Activated CD4-positive, alpha-beta T cell treated with anti-CD3 and anti-CD28 coated beads for 1 hour (primary cell): ENCODE measurements at places on chromosomes 16 and 17.

- DNase-seq = no peak
These were observed 4.8 kb upstream of the PPP1R9B start for GRCh38 chr17:50155115-50155819.

DNA sequence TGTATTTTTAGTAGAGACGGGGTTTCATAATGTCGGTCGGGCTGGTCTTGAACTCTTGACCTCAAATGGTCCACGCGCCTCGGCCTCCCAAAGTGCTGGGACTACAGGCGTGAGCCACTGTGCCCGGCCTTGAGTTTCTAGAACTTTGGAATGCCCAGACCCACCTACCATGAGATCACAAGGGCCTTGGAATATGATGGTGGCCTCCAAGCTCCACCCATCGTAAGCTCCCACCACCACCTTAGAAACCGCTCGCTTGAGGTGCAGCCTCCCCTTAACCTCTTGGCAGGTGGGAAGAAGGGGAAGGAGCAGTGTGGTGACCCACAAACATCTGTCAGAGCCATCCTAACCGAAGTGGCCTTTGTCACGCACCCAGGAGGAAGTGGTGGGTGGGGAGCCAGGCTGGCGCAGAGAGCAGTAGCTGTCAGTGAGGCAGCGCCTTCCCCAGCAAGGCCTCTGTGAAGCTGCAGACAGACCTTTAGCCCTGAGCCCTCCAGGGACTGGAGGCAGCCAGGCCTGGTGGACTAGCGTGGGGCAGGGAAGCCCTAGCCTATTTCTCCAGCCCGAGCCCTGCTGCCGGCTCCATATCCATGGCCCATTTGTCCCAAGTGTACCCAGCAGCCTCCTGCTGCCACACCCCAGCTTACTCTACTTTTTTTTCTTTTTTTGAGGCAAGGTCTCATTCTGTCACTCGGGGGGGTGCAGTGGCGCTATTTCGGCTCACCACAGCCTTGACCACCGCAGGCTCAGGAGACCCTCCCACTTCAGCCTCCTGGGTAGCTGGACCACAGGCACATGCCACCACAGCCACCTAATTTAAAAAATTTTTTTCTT lies 13.1 kb upstream of the SEPHS2 start:
- DNase-seq = peak; percentile 51

GRCh38 chr17:51475730-51476129 lies 215.4 kb downstream of the UTP18 start:
- DNase-seq = no peak

- no peak for DNase-seq
These were observed 261.0 kb downstream of the SOX9 start for GRCh38 chr17:72381597-72382397.

- DNase-seq = no peak
These were observed 8.2 kb downstream of the USP31 start for GRCh38 chr16:23141033-23141432.

DNA sequence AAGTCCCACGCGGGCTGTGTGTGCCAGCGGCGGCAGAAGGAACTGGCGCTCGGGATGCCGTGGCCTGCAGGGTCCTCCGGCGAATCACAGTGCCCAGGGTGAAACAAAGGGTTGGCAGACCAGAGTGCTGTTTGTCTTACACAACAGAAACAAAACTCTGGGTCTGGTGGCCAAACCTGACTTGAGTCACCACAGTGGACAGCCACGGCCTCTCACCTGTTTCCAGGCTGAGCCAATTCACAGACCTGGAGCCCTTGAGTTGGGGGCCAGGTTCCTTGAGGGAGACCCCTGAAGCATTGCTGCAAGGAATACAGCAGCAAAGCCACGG lies 2.1 kb upstream of the CHMP6 start:
- no peak for DNase-seq

GRCh38 chr16:72480911-72481310 lies 309.0 kb upstream of the PMFBP1 start:
- no peak for DNase-seq

DNA sequence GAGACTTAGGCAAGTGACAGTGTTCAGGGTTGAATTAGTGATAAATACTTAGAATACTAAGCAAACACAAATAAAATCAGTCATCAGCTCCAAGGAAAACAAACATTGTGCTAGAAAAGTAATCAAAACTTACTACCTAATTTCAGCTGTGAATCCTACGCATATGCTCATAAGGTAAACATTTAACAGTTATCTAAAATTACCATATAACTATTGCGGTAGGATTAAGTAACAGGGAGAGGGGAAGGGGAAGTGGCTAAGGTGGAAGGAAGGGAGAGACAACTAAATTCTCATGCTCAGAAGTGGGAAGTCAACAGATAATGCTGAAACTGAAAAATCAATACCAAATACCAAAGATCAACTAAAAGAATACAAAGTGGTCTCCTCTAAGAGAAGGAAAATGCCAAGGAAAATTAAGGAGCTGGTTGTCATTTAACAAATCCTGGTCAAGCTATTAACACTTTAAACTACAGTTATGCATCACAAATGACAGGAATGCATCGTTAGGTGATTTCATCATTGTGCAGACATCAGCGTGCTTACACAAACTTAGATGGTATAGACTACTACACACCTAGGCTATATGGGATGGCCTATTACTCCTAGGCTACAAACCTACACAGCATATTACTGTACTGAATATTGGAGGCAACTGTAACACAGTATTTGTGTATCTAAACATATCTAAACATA lies 20.0 kb downstream of the USP32 start:
- no peak for DNase-seq

DNA sequence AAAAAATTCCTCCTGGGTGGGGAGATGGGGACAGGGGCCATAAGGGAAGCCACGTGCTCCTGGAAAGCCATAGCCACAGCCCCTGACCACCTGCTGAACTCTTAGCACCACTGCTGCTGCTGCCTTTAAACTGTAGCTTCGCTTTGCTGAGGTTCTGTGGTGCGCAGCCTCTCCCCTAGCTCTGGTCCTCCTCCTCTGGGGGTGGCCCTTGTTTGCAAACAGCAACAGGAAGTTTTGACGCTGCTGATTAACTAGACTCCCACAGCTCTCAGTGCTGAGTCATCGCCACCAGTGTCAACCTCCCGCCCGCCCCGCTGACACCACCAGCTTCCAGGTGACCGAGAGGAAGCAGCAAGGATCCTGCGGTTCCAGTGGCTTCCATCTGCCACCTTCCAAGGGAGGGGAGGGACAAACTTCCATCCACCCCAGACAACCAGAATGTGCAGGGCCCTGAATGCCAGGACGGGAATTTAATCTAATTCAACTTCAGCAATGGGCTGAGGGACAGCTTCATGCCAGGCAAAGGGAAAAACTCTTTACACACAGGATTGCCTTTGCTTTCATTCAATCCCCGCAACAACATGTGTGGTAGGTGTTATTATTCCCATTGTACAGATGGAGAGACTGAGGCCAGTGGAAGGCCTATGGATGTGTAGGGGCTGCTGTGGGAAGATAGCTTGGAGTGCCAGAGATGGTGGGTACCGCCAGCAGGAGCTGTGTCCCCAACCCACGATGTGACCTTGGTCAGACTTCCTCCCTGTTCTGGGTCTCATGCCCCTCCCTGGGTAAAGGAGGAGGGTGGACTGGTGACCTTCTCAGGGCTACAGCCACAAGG lies 8.1 kb upstream of the KIFC3 start:
- peak; percentile 57 for DNase-seq

- DNase-seq = no peak
These were observed 2.6 kb upstream of the HOXB8 start for GRCh38 chr17:48617471-48618255.

- DNase-seq = no peak
These were observed 2.0 kb upstream of the ABR start for GRCh38 chr17:1181753-1182137.

DNA sequence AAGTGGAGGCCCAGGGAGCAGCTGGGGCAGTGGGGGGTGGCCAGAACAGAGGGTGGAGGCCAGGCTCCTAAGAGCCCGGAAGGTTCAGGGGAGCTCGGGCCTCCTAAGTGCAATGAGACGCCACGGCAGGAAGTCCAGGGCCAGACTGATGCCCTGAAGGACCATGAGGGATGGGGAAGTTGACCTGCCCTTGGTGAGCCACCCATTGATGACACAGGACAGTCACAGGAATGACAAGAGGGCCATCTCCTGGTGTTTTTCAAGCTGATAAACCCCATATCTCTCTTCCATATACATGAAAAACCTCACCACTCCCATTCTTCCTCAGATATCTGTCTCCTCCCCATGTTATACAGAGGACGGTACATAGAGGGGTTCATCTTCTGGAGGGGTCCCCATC lies 5.8 kb upstream of the MRPL58 start:
- no peak for DNase-seq

- no peak for DNase-seq
These were observed 5.4 kb downstream of the THRA start for GRCh38 chr17:40068129-40068581.

DNA sequence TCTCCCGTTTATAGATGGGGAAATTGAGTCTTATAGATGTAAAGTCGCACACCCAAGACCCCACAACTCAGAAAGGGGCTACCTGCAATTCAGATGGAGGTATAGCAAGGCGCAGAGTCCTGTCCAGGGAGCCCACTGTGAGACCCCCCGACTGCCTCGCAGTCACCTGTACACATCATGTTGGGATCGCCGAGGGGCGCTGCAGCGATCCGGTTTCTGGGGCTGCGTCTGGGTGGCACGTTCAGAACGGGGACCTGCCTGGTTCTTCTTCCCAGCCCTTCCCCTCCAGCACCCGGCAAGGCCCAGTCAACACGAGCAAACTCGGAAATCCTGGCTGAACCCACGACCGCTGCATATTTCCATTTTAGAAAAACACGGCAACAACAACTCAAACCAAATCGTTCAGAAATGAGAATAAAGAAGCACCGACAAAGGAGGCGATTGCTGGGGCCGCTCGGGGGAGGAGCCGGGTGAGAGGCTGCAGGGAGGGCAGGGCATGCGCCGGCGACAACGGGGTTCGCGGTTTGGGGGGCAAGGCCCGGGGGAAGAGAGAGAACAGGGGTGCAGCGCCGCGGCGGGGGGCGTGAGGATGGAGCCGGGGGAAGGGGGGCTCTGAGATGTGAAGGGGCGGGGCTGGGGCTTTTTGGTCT lies 643 bp downstream of the HSDL1 start:
- peak; percentile 11 for DNase-seq

- no peak for DNase-seq
These were observed 127.0 kb downstream of the XYLT1 start for GRCh38 chr16:17343728-17344127.

DNA sequence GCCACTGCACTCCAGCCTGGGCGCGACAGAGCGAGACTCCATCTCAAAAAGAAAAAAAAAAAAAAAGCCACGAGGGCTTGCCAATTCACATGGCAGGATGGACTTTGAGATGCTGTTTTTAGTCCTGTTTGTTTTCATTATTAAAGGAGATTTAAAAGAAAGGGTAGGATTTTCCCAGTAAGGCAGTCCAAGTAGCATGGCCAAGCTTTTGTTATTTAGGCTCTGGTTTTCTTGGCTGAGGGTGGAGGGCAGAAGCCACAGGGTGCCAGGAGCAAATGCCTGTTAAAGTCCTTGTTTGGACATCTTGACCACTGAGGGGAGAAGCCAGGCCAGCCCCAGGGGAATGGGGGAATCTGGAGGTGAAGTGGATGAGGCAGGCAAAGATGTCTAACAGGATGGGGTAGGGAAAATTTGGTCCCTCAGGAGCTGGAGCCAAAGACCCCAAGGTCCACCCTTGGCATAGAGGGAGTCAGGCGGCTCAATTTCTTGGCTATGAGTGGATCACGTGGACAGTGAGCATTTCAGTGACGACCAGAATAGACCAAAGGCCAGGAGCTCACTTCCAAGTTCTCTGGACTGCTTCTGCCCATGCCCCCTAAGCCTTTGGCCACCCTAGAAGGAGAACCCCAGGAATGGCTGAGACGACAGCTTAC lies 20.8 kb upstream of the PLLP start:
- DNase-seq = no peak

DNA sequence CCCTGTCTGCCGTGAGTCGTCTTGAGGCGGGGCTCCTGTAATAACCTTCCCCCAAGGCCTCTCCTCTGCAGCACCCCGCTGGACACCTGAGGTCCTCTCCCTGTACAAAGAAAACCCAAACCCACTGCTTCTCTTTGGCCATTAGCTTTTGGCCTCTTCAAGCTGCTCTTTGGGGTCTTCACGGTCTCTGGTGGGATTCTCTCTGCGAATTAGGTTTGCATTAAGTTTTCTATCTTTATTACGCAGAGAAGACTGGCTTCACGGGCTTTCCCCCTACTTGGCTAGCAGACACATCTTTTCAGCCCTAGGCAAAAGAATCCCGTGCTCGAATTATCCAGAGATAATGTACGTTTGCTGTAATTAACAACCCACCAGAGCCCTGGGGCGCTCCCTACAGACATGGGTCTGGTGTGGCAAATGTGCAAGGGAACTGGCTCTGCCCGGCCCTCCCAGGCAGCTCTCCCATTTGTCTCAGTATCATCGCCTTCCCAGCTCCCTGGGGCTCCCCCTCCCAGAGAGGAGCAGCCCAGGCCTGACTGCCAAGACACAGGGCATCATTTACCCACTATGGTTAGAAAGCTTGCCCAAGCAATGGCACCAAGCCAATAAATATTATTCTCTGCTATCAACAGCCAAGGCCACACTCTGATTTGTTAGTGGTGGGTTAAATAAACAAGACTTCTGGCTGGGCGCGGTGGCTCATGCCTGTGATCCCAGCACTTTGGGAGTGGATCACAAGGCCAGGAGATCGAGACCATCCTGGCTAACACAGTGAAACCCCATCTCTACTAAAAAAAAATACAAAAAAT lies 24.7 kb upstream of the KLHDC4 start:
- no peak for DNase-seq

GRCh38 chr16:80580109-80580832 lies 39.5 kb downstream of the DYNLRB2 start:
- DNase-seq = peak; percentile 27

DNA sequence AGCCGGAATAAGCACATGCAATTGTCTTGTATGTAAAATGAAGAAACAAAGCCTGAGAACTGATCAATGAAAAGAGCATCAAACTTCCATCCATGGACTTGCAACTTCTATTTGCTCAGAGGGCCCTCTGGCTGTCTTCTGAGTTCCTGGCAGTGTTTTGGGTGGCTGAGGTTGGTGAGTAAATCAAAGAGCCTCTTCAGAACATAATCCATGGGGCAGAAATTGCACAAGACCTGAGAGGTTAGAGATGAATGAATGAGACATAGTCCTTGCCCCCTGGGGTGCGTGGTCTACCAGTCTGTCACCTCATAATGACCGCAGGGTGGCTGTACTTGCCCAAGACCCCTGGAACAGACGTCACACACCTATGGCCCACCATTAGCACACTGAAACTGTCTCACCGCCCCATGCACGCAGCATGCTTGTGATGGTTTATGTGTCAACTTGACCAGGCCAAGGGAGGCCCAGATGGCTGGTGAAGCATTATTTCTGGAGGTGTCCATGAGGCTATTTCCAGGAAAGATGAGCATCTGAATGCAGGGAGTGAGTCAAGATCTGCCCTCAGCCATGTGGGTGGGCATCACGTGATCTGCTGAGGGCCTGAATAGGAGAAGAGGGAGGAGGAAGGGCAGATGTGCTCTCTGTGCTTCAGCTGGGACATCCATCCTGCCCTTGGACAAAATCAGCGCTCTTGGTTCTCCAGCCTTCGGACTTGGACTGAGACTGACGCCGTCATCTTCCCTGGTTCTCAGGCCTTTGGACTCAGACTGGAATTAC lies 8.3 kb downstream of the PIK3R6 start:
- no peak for DNase-seq

- DNase-seq = no peak
These were observed 12.4 kb upstream of the GSE1 start for GRCh38 chr16:85600530-85601271.

GRCh38 chr16:982145-983043 lies 824 bp downstream of the SOX8 start:
- DNase-seq = no peak

GRCh38 chr17:29243792-29244191 lies 2.9 kb upstream of the CRYBA1 start:
- DNase-seq = no peak

GRCh38 chr17:46192189-46192438 lies 1.1 kb downstream of the KANSL1 start:
- no peak for DNase-seq

- DNase-seq = no peak
These were observed 56.8 kb downstream of the HLF start for GRCh38 chr17:55321427-55322060.
